ENCODE measurements at places on chromosomes 6 and 20. TPM values are rescaled to one million over a fixed set of nuclear protein-coding genes. Genes with fewer than 3 reads are reported as not detected.
A peak's percentile ranks its signal among the peaks of the same experiment; 100 is the strongest.

GRCh38 chr6:145963216-145964068 is 716 bp downstream of the SHPRH start:
- DNase-seq: peak; percentile 52

- no peak for DNase-seq
Measured at GRCh38 chr6:107248147-107248546, 132.8 kb upstream of the BEND3 start.

Gene RIPOR2
- 7.1 TPM for polyA plus RNA-seq

DNA sequence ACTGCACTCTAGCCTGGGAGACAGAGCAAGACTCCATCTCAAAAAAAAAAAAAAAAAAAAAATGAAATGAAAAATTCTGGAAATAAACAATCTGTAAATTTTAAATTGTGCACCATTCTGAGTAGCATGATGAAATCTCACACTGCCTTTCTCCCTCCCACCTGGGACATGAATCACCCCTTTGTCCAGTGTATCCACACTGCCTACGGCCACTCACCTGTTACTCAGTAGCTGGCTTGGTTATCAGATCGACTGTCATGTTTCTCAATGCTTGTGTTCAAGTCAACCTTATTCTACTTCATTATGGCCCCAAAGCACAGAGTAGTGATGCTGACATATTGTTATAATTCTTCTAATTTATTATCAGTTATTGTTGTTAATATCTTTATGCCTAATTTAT is 58.7 kb upstream of the MTHFD1L start:
- no peak for DNase-seq

GRCh38 chr20:58433029-58433647 is 44.1 kb downstream of the VAPB start:
- no peak for DNase-seq

- no peak for DNase-seq
Measured at GRCh38 chr6:117233145-117233544, 32.2 kb upstream of the VGLL2 start.

Gene LAMA2
- polyA plus RNA-seq: 48.3 TPM

Gene C6orf15
- not detected for polyA plus RNA-seq

DNA sequence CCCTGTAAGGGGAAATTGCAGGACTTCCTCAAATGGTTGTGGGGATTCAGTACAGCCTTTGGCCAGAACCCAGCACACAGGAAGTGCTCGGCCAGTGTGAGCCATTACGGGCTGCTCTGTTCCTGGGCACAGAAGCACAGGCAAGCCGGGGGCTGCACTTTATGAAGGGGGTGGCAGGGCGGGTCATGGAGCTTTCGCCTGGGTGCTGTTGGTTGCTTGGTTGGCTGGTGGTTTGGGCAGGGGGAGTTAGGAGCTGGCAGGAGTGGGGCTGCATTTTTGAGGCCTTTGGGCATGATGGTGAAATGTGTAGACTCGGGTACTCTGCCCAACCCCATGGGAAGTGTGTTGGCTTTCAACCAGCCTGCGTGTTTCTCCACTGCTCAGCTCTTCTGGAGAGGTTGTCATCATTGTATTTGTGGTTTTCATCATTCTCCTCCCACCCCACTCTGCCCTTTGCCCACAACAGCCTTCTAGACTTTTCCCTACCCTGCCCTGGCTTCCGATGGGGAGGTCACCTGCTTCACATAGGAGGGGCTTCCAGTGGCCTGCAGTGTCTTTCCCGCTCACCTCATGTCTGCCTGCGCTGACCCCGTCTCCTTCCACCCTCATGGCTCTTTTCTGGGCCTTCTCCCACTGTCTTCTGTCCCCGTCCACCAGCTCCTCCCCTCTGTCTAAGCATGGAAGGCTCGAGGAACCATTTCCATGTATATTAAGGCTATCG is 16.1 kb upstream of the RBM38 start:
- no peak for DNase-seq

Gene PFDN6
- polyA plus RNA-seq: 74.6 TPM
